Activated T-helper 9 cell treated with anti-CD3 and anti-CD28 coated beads, Interleukin-2, amount 50 U/mL, for 16 hours (primary cell): ENCODE measurements at places on chromosomes 13 and 19.

DNA sequence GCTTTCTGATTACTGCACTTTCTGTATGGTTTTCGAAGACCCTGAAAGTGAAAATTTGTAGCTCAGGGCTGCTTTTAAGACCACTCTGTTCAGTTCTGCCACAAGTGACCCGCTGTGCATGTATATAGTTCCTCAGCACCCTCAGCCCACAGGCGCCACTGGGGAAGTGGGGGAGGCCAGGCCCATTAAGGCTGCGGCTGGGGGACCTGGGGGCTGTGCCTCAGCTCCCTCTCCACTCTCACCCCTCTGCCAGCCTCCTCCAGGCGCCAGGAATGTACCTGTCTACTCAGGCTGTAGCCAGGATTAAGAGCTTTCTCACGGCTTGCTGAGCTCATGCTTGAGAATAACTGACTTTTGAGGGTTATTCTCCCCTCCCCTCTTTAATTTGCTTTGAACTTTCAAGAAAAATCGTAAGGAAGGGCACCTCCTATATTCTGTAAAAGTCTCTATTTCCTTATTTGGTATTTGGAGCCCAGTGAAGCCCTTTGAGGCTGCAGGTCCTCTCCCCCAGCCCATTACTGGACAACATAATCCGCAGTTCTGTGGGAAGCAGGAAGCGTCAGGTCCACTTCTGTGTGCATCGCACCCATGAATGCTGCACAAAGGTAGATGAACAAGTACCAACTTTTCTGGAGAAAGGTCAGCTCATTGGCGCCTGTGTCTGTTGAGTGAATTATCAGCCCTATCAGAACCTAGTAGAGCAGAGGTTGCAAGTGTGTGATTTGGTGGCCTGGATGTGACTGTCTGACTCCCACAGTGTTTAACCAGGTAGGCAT is 29.6 kb downstream of the GJA3 start:
- no peak for DNase-seq

- no peak for DNase-seq
Observed at GRCh38 chr19:34261334-34262109, 7.2 kb downstream of the GARRE1 start.

- DNase-seq = no peak
Observed at GRCh38 chr19:38975214-38975860, at the start of gene FBXO17. TSS of gene FBXO17 (minus strand) at chr19:38975742. CDS start at chr19:38950319, 25,423 bp downstream.

DNA sequence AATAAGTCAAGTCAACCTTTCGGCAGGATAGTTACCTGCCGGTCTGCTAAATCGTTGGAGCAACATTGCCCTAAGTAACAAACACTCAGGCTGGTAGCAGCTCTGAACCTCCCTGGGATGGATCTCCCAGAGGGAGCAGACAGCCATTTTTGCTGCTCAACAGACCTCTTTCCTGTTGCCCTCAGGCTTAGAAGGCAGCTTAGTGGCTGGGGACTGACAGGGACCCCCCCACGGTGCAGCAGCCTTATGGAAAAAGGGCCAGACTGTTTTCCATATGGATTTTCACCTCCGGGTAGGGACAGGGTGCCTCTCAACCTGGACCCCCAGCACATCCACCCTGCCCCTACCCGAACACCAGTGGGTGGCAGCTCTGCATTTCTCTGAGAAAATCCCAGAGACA is 49.7 kb downstream of the UBL3 start:
- DNase-seq = no peak

DNA sequence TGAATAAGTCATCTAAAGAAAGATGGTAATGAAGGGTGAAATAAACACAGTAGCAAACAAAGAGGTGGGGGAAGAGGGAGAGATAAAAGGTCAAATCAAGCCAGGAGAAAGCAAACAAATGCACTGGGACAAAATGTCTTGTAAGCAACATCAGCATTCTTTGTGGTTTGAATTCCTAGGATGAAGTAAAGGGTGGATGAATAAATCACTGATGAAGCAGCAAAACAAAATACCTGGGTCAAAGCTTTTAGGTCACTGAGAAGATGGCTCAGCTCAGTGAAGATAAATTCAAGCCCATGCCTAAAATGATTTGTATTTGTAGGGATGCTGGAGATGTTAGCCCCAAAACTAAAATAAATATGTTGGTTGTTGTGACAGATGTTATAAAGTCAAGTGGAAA is 86.5 kb upstream of the FBXL3 start:
- no peak for DNase-seq

DNA sequence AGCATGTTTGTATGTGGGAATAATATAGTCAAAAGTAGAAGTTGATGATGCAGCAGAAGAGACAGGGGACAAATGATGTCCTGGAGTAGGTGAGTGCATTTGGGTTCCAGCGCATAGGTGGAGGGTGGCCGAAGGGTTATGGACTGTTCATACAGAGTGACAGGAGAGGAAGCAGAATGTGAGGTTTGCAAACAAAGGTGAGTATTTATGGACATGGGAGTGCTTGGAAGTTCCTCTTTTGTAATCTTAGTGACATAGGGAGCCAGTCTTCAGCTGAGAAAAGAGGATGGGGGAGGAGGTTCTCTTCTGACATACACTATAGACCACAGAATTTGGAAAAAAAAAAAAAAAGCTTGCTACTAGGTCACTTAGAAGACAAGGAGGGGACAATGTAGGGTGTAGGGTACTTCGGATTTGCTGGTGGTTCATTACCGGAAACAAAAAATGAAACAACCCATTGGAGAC is 331.6 kb downstream of the DLEU7 start:
- DNase-seq = no peak

GRCh38 chr13:74174810-74175209 is 40.6 kb upstream of the KLF12 start:
- DNase-seq = no peak

DNA sequence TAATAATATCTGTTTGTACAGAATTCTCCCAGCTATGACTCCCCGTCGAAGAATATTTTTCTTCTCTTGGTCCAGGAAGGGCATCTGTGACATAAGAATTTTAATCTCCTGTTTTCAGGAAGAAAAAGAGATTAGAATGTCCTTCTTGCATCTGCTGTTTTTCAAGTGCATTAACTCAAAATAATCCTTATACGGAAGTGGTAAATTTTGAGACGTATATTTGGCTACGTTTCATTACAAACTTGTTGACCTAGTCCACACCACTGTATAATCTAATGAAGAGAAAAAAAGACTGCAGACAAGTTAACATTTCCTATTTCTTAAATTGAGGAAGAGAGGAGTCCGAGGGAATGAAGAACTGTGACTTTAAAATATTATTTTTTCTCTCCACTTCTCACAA is 959.9 kb downstream of the DIAPH3 start:
- no peak for DNase-seq

- no peak for DNase-seq
Observed at GRCh38 chr19:56132316-56132822, 8.7 kb upstream of the ZNF444 start.

DNA sequence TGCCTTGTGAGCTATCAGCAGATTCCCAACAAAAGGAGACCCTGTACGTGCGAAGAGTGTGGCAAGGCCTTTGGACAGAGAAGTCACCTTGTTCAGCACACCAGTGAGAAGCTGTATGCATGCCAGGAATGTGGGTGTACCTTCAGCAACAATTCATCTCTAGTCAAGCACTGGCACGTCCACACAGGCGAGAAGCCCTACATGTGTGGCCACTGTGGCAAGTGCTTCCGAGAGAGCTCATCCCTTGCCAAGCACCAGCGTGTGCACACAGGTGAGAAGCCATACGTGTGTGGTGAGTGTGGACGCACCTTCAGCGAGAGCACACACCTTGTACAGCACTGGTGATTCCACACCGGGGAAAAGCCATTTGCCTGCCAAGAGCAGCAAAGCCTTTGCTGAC is 7.6 kb upstream of the ZSCAN22 start:
- DNase-seq = no peak

DNA sequence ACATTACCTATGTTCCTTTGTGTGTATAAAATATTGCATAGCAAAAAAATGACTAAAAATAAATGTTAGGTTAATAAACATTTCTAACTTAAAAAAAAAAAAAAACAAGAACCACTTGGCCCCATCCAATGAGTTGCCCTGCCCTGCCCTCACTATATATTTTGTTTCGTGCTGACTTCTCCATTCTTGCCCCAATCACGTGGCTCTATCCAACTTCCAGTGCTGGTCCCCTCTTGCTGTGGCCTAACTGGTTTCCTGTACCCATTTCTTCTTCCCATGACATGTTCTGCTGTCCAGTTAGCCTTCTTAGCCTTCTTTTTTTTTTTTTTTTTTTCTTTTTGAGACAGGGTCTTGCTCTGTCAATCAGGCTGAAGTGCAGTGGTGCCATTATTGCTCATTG is 151.6 kb downstream of the FOXO1 start:
- DNase-seq = no peak

- no peak for DNase-seq
Observed at GRCh38 chr19:18735752-18736151, 52.3 kb downstream of the CRTC1 start.

GRCh38 chr13:75804605-75805004 is 168.5 kb downstream of the LMO7 start:
- no peak for DNase-seq

DNA sequence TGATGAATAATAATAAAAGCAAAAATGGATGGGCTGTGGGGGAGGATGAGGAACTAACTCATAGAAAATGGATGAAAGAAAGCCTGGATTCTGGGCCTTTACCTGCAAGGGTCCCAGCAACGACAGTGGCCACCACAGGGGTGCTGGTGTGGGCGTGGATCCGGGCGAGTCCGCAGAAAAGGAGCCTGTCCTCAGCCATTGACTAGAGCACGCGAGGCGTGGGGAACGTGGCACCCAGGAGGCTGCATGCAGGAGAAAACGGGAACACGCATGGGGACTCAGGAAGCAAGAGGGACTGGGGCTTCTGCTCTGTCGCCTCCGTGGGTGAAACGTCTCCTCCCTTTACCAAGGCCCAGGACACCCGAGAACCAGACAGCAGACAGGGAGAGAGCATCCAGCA is 25.8 kb upstream of the DPRX start:
- no peak for DNase-seq

DNA sequence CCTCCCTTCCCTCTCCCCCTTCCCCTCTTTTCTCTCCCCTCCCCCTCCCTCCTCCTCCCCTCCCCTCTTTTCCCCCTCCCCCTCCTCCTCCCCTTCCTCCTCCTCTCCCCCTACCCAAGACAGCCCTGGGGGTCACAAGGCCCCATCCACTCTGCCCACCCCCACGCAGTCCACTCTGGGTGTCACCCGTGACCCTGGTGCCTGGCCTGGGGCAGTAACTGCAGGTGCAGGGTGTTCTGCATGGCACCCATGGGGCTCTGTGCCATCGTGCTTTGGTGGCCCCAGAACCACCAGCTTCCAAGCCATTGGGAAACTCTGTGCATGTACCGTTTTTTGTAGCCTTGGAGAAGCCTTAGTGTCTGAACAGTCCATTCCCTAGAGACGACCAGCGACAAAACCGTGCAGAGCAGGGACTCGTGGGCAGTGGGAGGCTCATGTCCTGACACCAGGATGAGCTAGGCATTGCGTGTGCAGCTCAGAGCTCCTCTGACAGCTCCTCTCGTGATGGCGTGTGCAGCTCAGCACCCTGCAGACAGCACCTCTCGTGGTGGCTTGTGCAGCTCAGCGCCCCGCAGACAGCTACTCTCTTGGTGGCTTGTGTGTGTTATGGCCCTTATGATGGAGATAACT is 43.7 kb upstream of the F7 start:
- DNase-seq = no peak

DNA sequence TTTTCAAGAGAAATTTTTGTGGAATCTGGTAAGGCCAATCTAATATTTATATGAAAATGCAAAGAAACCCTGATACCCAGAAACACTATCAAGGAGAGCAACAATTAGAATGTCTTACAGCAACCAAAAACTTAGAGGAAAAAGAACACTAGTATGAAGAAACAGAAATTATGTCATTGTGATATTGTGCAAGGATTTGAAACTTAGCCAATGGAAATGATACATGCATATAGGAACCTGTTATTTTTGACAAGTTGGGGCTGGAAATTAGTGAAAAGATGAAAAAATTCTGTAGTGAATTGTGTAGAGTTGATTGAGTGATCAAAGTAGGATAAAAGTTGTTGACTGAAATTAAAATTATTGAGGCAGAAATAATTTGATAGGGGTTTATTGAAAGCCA is 792.6 kb upstream of the SLITRK6 start:
- no peak for DNase-seq

- DNase-seq = no peak
Observed at GRCh38 chr19:6626764-6627163, 35.8 kb upstream of the CD70 start.

GRCh38 chr19:35514282-35514809 is 897 bp upstream of the DMKN start:
- DNase-seq = no peak

GRCh38 chr13:31008400-31009115 is 76.1 kb downstream of the TEX26 start:
- no peak for DNase-seq

GRCh38 chr13:52850396-52851136 is 2.1 kb upstream of the PCDH8 start:
- DNase-seq = no peak

DNA sequence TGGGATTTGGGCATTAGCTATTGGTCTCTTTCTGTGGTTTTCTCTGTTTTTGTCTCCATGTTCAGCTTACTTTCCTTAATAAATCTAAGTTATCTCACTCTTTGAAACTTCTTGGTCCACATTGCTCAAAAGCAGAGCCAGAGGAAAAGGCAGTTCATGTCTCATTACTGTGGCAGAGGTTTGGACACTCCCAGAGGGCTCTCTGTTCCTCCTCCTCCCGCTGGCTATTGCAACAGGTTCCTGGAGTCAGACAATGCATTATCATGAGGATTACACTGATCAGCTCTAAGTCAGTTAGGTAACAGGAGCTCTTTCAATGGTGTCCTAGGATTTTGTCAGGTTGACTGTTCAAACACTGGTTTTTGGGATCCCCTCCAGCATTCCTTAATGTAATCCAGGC is 298.8 kb downstream of the NDFIP2 start:
- DNase-seq = no peak
